GM12865 (cell line): ENCODE measurements at places on chromosomes 12 and 14.
A peak's percentile ranks its signal among the peaks of the same experiment; 100 is the strongest.

DNA sequence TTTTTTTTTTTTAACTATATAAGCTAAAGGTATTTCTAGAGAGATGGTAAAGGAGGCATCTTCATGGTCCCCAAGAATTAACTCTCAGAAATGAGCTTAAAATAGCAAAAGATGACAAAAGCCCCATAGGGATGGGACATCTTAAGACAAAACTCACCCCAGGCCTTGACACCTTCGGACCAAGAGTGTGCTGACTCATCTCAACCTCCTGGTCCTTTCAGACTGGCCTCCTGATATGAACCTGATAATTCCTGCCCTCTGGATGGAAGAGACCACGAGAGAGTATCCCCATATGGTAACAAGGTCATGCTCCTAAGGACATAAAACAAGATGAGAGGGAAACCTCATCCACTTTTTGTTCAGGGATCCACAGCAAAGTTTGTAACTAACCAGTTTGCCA is 8.4 kb upstream of the GMFB start:
- DNase-seq, result no peak

DNA sequence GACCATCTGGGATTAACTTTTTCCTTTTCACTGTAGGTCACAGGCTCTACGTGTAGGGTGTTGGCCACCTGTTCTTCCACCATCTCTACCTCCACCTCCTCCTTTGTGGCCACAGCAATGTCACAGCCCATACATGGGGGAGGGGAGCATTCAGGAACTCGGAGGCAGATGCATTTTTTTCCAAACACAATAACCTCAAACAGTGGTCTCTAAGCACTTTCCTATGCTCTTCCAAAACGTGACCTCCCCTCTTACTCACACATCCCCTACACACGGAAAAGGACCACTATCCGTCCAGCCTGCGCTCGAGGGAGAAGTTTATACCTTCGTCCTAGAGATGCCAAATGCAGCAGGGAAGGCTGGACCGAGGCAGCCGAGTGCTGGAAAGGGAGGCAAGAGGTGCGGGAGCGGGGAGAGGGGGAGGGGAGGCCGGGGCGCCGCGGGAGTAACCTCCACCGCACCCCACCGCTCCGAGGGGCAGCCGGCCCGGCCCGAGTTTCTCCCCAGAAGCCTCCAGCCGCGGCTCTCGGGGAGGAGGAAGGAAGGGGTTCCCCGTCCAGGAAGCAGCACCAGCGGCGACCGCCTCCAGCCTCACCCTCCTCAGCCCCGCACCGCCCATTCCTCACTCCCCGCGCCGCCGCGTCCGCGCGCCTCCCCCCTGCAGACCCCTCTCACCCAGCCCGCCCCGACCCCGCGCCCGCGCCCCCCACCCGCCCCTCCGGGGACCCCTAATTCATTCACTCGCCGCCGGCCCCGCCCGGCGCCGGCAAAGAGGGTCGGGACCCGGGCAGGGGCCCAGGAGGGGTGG is 594 bp downstream of the KRAS start:
- DNase-seq, result peak; percentile 61

- peak; percentile 37 for DNase-seq
Observed at GRCh38 chr14:71166180-71166837, 259.1 kb downstream of the PCNX1 start.

GRCh38 chr12:15794196-15794595 is 5.0 kb upstream of the EPS8 start:
- no peak for DNase-seq

GRCh38 chr12:26786865-26787514 is 46.0 kb downstream of the ITPR2 start:
- DNase-seq, result no peak

DNA sequence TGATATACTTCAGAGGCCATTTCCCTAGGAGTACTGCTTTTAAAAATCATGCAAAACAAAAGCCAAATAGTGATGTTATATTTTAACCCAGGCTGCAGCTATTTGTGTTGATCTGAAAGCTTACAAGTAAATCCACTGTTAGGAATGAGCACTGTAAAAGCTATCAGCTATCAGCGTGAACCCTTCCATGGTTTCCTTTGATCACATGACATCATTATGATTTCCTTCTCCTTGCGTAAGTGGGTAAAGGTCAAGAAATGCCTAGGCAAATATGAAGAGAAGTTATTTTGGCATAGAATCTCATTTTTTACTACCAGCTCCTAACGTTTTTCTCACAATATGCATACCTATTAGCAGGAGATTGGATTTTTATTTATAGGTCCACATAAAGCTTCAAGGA is 48.6 kb upstream of the CATSPERB start:
- no peak for DNase-seq

DNA sequence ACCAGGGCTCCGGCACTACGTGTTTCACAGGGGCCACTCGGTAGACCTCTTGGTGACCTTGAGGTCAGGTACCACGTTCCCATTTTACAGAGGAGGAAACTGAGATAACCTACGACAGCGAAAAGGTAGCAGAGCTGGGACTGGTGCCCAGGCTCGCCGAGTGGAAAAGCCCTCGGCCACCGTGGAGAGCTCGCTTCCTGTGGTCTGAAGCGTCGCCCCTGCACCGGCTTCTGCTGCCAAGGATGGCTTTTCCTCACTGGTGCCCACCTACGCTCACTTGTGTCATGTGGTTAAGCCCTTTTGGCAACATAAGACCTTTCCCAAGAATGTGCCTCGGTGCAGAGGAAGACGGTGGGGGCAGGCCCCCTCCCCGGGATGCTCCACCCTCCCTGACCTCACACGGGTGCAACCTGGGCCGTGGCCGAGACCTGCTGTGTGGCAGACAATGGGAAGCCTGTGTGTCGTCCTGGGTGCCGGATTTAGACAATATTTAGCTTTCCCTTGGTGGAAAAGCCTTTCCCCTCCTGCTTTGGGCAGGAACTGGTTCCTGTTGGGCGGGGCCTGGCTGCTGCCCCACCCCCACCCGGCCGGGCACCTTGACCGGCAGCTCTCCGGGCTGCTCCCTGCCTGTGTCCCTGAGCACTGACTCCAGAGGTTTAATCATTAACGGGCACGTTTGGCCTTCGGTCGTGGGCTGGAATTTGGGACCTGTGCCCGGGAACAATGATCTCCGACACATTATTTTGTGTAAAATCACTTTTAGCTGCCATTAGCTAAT is 32.4 kb upstream of the PPP1R13B start:
- DNase-seq, result no peak

DNA sequence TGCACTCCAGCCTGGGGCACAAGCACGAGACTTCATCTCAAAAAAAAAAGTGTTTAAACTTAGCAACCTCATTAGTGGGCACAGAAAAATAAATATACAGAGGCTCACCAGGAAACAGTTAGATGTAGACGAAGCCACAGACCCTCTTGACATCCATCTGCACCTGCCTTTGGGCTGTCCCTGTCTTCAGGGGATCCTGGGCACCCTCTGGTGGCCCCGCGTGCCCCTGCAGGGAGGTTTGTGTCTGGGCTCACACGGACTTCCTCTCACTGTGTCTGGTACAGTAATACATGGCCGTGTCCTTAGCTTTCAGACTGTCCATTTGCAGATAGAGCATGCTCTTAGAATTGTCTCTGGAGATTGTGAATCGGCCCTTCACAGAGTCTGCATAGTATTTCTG is 916.5 kb downstream of the TMEM121 start:
- DNase-seq, result peak; percentile 21

GRCh38 chr12:116677202-116677661 is 60.6 kb downstream of the SPRING1 start:
- peak; percentile 61 for DNase-seq
